NCI-H1417 treated with DMSO at 0.1 percent for 48 hours (cell line): ENCODE measurements at places on chromosomes 5 and 9.

DNA sequence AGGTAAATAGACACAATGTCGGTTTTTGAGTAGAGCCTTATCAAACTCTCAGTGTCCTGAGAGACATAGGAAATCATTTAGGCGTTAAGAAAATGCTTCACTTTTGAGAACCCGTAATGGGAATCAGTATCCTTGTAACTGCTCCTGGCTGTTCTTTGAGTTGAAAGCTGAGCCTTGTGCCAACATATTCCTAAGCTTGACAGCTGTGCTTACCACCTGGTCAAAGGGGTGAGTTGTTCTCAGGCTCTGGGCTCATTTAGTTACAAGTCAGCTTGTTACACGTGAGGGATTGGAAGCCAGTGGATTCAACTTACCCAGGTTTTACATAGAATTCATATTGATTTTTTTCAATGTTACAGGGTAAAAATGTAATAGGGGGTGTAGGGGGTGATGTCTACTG is 145.9 kb downstream of the GABRB2 start:
- DNase-seq: no peak

DNA sequence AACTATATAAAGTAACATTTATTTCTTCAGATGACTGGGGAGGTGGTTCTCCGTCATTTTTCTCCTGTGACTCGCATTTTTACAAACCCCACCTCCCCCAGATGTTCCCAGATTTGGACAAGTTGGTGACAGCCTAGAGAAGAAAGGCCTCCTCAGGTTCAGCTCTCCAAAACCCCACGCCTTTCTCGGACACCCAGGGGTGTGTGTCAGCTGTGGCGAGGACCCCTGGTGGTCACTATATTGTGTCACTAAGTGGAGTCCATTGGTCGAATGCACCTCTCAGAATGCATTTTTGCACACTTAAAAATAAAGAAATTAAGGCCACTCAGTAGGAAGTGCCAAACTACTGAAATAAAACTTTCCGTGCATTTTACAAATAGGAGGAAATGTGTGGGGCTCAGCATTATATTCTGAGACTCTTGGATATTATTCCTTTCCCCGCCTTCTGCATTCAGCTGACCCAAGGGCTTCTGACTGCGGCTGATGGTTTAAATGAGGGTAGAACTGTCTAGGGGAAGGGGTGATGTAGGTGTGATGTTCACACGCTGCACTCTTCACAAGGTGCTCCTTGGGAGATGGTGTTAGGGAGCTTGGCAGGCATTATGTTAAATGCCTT is 47.6 kb downstream of the ACO1 start:
- no peak for DNase-seq

GRCh38 chr9:106639873-106640568 is 222.9 kb upstream of the ZNF462 start:
- no peak for DNase-seq

DNA sequence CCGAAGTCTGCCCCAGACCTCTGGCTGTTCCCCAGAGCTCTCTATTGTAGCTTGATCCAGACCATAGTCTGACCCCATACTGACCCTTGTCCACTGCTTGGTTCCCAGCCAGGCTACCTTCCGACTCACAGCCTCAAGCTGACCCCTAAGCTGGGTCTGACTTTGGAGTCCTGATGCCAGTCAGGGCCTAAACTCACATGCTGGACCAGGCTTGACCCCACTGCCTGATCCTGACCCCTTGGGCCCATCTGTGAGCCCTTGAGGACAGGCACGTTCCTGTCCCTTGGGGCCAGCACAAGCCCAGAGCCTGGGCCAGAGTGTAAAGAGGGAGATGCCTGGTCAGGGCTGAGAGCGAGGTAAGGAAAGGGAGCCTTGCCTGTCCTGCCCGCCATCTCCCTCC is 32.7 kb upstream of the ENHO start:
- DNase-seq: no peak

GRCh38 chr5:130743092-130743491 is 422.0 kb downstream of the HINT1 start:
- DNase-seq: no peak

GRCh38 chr5:32047056-32047455 is 127.1 kb downstream of the GOLPH3 start:
- no peak for DNase-seq

- no peak for DNase-seq
Observed at GRCh38 chr5:137808503-137809135, 54.5 kb upstream of the HNRNPA0 start.

- DNase-seq: no peak
Observed at GRCh38 chr5:151808451-151809169, 36.9 kb downstream of the G3BP1 start.

GRCh38 chr9:19284729-19285128 is 54.2 kb downstream of the DENND4C start:
- DNase-seq: no peak

GRCh38 chr9:13688990-13689600 is 409.6 kb upstream of the MPDZ start:
- no peak for DNase-seq

- no peak for DNase-seq
Observed at GRCh38 chr5:149156435-149157083, 15.3 kb downstream of the ABLIM3 start.

DNA sequence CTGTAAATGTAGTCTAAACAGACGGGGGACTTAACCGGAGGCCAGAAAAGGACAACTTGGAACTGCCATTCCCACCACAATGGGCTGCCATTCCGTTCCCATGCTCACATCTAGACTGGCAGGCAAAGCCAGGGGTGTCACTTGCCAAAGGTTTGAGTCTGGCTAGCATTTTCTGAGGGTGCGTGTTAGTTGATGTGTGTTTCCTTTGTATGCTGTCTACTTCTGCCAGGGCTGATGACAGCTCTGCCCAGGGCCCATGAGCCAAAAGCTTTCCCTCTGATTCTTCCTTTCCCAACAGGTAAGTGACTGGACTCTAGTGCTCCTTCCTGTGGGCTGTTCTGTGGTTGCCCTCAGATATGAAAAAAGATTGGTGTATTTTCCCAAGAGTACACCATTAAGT is 68.0 kb downstream of the ZNF608 start:
- no peak for DNase-seq

- no peak for DNase-seq
Observed at GRCh38 chr9:124323904-124324303, 66.2 kb downstream of the NEK6 start.

- no peak for DNase-seq
Observed at GRCh38 chr5:110268283-110268682, 458.2 kb downstream of the TMEM232 start.

- no peak for DNase-seq
Observed at GRCh38 chr5:175900157-175900556, 28.8 kb downstream of the CPLX2 start.

- peak; percentile 21 for DNase-seq
Observed at GRCh38 chr9:69549310-69550202, 122.6 kb downstream of the APBA1 start.

- no peak for DNase-seq
Observed at GRCh38 chr9:21555911-21556310, 73.8 kb upstream of the IFNE start.

- no peak for DNase-seq
Observed at GRCh38 chr5:91140657-91141056, 242.5 kb downstream of the ARRDC3 start.

DNA sequence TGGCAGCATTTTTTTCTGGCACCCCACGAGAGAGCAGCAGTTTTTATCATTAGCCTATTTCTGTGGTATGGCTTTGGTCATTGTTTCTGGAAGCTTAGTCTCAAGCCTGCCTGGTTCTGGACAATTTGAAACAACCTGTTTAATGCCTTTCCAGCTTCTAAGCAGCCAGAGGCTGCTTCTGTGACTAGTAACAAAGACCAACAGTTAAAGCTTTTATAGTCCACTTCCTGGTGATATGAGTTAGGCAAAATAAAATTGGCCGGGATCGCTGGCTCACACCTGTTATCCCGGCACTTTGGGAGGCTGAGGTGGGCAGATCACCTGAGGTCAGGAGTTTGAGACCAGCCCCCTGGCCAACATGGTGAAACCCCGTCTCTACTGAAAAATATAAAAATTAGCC is 24.0 kb downstream of the LYRM7 start:
- DNase-seq: no peak

GRCh38 chr5:4095918-4096630 is 500.4 kb downstream of the IRX1 start:
- no peak for DNase-seq

GRCh38 chr9:84266087-84266561 is 74.4 kb downstream of the SLC28A3 start:
- DNase-seq: peak; percentile 70

GRCh38 chr5:167317884-167318283 is 973.6 kb upstream of the WWC1 start:
- no peak for DNase-seq

DNA sequence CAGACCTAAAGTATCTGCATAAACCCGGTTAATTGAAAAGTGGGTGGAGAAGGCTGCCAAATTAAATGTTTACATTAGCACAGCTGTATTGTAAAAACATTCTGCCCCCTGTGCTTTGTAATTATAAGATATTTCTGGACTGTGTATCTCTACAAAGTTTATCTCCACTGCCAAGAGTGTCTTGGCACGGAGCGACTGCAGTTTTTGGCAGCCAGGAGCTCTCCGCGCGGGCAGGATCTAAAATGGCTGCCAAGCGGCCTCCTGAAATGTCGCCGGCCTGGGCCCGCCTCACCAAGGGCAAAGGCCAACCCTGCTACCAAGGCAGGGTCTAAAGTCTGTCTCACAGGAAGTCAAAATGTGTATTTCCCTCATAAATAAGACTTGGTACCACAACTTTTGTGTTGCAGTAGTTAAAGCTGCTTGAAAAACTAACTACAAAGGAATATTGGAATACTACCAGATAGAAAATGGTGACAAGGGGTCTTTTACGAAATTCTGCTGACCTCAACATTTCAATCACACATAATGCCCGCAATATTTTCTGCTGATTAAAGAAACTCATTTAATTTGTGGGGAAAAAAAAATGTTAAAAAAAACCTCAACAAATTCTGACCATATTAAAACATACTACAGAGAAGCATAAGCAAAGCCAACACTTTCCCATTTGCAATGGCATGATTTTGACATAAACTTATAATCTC is 110.4 kb downstream of the NFIB start:
- no peak for DNase-seq

- DNase-seq: no peak
Observed at GRCh38 chr9:4836676-4837075, 43.9 kb downstream of the RCL1 start.

DNA sequence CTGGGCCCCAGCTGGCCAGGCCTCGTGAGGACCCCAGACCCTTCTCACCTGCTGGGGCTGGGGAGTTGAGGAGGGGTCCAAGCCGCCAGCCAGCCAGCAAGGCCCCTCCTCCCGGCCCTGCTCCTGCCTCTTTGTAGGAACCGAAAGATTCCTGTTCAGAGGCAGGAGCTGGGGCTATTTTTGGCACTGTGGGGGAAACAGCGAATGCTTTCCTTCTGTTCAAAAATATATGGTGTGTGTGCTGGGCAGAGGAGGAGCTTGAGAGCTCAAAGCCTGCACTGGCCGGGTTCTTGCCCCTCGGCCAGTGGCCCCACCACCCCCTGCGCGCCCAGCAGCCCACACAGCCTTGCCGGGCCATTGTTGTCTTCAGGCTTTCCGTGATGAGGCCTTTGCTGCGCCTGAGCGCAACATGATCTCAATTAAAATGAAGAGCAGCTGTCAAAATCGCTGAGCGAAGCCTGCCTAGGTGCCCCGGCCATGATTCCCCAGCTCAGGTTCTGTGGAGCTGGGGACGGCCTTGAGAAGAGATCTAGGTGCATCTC is 13.4 kb downstream of the NCS1 start:
- DNase-seq: no peak

DNA sequence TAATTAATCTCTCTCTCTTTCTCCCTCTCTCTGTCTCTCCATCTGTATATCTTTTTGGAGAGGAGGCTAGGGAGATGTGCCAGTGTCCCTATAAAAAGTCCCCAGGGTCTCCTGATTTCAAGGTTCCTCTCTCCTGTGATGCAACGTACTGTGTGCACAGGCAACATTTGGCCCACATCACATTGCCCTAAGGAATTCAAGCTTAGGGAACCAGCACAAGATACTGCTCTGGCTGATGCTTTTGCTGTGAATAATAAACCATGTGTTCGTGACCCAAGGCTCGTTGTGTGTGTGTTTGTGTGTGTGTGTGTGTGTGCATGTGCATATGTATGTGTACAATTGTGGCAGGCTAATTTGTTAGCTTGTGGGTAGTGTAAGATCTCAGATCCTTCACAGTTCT is 9.7 kb downstream of the SPATA9 start:
- no peak for DNase-seq
